Activated naive CD4-positive, alpha-beta T cell treated with Interleukin-2 at 50 U/mL for 16 hours (primary cell): ENCODE measurements at places on chromosomes 2 and 18.

- DNase-seq: no peak
Observed at GRCh38 chr2:45990131-45990530, 307.1 kb upstream of the EPAS1 start.

- DNase-seq: no peak
Observed at GRCh38 chr18:8689517-8689916, 15.8 kb upstream of the MTCL1 start.

GRCh38 chr2:98118161-98118560 lies 31.2 kb downstream of the VWA3B start:
- no peak for DNase-seq

- no peak for DNase-seq
Observed at GRCh38 chr2:43759195-43759594, 14.6 kb upstream of the DYNC2LI1 start.
